Cerebellum (tissue), 4 donors: ENCODE measurements at places on chromosomes 7 and 10.

DNA sequence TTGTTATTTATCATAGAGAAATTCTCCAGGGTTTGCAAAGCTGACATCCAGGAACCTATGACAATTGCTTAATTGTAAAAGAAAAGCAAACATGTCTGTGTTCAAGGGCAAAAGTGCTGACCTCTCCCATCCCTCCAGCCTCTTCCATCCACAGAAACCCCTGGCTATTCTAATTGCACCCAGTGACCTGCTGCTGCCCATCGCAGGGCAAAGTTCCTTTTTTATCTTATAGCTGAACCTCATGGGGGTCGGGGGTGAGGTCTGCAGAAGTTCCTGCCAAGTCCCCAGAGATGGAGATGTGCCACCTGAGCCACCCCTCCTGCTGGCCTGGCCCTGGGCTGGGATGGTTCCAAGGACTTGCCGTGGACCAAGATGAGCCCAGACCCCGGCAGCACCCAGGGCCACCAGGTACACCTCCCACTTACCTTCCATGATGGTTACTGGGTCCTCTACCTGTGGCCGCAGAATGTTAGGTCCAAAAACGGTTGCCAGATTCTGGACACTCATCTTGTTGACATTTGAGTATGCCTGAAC, 146.5 kb downstream of the MAPK8 start:
- DNase-seq = no peak

GRCh38 chr7:130971297-130971696, 237.3 kb upstream of the KLF14 start:
- no peak for DNase-seq

GRCh38 chr10:132162021-132162531, 24.7 kb upstream of the DPYSL4 start:
- DNase-seq = peak; percentile 49

DNA sequence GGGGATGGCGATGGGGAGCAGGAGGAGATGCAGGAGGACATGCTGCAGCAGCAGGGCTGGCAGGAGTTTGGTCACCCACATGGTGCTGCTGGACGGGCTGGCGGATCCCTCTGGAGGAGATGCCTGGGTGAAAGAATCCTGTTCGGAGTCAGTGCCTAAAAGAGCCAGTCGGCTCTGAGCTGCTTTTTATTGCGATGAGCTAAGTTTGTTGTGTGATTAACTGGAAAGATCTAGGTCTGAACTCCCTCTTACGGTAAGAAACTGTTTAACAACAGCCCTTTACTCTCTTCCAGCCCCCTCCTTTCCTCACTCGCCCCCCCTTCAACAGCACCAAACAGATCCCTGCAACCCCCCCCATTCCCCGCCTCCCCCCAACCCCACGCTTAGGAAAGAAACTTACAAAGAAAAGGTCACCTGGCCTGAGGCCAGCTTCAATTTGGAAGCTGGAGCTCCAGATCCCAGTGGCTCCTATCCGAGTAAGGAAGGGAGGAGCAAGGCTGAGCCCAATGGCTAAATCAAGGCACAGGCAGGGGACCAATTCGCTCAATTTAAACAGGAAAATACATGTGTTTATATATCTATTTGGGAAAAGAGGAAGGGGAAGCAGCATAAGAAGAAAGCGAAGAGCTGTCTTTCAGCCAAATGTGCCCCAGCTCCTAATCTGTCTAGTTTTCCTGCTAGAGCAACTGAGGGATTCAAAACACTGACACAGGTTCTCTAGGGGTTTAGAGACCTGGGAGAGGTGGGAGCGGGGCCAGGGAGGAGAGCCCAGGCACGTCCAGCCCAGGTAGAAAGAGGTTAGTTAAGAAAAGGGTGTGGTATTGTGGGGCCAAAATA, at the start of gene HGF:
TSS of gene HGF (minus strand) at position 157 of the 837 bp plus-strand sequence. CDS start at position 81, 76 bp downstream.
- peak; percentile 6 for DNase-seq
